IPS DF 19.7 (cell line): ENCODE measurements at places on chromosomes 11 and 22.

GRCh38 chr11:2835296-2835695 is 50.3 kb downstream of the CDKN1C start:
- DNase-seq, result no peak

DNA sequence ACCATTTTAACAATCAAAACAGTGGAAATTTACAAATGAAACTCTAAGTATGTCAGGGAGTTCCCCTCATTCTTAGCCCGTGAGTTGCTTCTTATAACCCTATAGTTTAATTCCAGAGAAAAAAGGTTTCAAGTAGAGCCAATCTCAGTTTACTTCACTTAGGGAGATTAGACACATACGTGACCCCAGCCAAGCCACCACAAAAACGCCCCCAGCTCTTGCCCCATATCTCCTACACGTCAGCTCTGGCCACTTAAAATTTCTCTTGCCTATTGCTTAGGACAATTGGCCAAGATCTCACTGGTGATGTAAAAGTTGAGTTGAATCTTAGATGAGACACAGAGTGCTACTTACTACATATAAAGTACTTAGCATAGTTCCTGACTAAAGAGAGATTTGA is 166.4 kb downstream of the ETS1 start:
- no peak for DNase-seq

DNA sequence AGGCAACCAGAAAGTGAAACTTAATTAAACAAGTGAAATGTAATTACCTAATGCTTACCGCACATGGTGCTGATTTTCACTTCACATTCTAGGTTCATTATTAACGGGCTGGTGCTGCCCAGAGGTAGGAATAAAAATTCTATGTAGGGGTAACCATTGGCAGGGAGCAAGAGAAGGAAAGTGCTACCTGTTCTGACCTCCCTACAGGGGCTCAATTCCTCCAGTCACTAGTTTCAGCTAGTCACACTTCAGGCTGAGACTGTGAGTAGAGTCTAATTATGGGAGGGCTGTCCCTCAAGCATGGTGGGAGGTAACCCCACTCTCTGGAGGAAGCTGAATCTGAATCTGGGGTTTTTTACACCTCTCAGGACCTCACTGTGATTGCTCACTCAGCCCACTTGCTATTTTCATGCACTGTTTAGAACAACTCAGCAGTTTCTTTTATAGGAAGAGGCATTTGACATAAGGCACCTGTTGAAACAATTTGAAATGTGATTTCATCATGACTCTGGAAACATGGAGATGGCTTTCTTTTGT is 75.4 kb downstream of the MAML2 start:
- DNase-seq, result no peak

- DNase-seq, result peak; percentile 15
Observed at GRCh38 chr11:68889948-68890446, 13.6 kb downstream of the MRPL21 start.

GRCh38 chr11:130999992-131000770 is 83.9 kb upstream of the SNX19 start:
- DNase-seq, result no peak

DNA sequence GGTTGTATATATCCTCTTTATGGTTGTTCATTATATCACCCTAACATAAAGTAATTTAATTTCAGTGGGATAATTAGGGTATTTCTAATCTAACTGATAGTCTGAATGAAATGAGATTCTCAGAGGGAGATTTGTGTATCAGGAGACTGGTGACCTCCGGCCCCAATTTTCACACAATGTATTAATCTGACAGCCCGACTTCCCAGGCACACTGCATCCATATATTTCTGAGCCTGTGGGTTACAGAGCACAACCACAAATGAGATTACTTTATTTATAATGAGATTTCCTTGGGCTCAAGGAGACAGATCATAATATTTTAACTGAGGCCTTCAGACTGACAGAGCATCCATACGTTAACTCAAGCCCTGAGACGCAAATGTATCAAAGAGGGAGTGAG is 125.9 kb downstream of the RCN1 start:
- no peak for DNase-seq

DNA sequence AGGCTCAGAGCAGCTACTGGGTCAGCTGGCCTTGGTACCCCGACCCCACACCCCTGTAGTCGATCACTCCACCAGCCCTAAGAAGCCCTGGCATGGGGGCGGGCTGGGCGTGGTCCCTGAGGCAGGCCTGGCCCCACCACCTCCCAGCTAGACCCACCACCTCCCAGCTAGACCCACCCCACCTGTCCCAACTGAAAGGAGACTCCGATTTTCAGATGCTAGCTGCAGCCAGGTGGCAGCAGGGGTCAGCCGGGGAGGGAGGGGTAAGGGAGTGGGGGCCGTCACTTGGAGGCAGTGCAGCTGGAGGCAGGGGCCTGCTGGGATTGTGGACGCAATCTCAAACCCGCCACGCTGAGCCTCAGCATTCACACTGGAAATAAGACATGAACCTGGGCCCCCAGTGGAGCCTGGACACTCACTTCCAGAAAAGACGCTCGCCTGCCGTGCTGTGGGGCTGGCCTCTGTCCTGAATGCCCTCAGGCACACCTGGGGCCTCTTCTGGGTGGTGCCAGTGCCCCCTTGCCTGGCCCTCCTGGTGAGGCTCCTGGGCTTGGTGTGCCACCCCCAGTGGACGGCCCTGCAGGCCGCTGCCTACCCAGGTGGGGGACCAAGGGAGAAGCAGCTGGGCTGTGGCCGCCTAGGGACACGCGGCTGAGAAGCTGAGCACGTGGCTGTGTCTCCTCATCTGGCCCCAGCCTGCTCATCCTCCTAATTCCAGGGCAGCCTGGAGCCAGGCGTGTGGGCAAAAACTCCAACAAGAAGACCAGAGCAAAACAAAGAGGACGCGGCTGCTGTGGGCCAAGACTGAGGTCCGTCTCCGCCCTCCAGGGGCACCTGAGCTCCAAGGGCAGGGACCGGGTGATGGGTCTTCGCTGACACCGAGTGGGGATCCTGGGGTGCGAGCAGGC is 26.7 kb downstream of the OSBPL5 start:
- DNase-seq, result no peak

GRCh38 chr11:120929090-120929489 is 94.8 kb upstream of the TBCEL start:
- DNase-seq, result no peak

DNA sequence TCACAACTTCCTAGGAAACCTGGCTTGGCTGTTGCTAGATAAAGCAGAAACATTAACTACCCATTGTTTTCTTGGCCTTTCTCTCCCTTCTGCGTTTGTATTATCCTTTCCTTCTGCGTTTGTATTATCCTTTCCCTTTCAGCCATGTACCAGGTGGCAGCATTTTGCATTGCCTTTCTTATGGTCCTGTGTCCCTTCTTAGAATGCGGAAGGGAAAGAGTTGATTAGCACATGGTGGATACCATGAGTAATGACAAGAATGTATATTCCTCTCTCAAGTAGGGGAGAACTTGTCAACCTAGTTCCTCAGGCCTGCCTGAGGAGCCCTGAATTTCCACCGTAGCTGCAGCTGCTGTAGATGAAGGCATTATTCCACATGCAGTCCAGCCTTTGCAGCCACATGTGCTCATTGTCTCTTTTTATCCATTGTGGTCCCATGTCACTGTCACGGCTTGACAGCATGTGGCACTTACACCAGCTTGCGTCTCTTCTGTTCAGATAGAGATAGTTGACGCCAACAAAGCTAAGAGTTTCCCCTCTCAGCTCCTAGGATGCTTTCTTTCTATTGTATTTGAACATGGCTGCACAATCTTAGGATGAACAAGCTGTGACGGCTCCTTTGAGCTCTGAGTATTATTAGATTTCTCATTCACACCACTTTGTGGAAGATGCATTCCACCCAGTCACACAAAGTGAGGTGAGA is 44.8 kb downstream of the SLN start:
- DNase-seq, result no peak

GRCh38 chr11:69470301-69470700 is 11.2 kb upstream of the LINC01488 start:
- DNase-seq, result no peak

GRCh38 chr11:86926975-86927374 is 28.2 kb downstream of the FZD4 start:
- no peak for DNase-seq

- no peak for DNase-seq
Observed at GRCh38 chr11:122509091-122509490, 146.4 kb upstream of the UBASH3B start.

GRCh38 chr11:17699147-17700114 is 19.9 kb upstream of the MYOD1 start:
- DNase-seq, result no peak

- DNase-seq, result no peak
Observed at GRCh38 chr11:130548491-130548833, 100.0 kb downstream of the ADAMTS15 start.

DNA sequence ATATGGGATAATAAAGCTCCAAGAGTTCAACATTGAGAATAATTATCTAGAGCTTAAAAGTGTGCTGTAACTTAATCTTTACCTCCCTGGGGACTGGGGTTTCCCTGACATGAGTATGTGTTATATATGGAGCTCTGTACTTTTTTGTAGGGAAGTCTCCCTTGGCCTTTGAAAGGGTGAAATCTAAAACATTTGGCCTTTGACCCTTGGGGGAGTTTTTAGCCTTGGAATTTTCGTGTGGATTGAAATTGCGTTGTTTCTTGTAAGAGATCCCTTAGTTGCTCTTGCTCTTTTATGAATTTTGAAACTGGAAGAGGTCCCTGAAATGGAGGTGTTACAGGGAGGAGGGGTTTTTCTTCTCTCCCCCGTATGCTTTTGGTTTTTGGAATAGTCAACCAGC is 450.0 kb downstream of the NELL1 start:
- DNase-seq, result no peak

- no peak for DNase-seq
Observed at GRCh38 chr11:106233191-106233590, 155.7 kb downstream of the AASDHPPT start.

DNA sequence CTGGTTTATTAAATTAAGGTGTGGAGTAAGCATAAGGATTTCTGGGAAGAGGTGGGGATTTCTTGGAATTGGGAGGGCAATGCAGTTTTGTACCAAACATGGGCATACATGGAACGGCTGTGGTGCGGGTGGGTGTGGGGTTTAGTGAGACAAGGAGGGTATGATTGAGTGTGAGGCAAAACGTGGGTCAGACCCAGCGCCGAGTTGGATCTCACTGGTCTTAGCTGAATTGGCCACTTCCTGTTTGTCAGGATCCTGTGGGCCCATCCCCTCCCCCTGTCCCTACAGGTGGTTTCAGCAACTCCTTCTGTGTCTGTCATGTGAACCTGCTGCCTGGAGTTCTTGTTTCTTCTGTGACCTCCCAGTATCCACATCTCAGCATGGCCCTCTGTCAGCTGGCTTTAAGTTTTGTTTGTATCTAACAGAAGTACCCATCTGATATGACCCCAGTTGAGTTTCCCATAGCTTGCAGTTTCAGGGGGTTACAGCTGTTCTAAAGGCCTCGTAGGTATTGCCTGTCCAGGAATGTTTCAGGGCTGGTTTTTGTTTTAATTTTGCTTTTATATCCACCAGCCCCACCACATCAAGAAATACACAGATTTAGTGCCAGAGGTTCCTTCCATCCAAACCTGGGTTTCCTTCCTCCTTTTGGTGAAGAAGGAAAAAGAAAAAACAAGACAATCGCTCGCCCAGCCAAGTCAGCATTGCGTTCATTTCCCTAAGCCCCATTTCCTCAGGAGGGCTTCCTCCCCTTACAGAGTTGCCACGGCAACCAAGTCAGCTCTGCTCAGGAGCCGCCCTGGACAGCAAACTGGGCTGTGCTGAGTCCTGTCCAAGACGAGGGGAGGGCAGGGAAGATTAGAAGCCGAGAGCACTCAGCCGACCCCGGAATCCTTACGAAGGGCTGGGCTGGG is 6.0 kb downstream of the APOL1 start:
- DNase-seq, result no peak

GRCh38 chr11:122095681-122096262 is 20.2 kb downstream of the BLID start:
- no peak for DNase-seq

GRCh38 chr22:50221410-50222300 is 20.8 kb downstream of the SELENOO start:
- DNase-seq, result no peak

GRCh38 chr11:35304386-35304775 is 115.0 kb downstream of the SLC1A2 start:
- DNase-seq, result no peak

GRCh38 chr11:130122141-130122575 is 37.4 kb upstream of the ST14 start:
- no peak for DNase-seq

DNA sequence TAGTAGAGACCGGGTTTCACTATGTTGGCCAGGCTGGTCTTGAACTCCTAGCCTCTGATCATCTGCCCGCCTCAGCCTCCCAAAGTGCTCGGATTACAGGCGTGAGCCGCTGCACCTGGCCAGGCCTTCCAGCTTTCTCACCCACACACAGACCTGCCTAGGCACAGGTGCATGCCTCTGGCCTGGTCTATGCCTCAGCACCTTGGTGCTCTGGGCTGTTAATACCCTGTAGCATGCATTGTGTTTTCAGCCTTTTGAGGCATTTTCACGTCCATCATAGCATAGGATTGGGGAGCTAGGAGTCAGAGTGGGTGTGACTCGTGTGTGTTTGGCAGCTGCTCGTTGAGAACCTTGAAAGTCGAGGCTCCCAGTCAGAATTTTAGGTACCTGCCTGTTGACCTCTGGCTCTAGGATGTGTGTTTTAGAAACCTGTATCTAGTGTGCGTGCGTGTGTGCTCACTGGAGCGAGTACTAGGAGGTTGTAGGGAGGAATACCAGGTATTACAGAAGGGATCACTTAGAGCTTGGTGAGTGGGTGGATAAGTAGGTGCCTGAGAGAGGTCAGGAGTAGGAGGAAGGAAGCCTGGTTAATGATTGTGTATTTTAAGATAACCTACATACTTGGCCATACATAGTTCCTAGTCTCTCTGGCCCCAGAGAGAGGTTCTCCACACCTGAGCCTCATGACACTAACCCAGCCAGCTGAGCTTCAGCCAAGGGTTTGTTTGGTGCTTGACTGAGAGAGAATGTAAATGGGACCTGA is 20.0 kb downstream of the CRKL start:
- DNase-seq, result no peak

- DNase-seq, result no peak
Observed at GRCh38 chr22:22882033-22882717, 5.4 kb upstream of the IGLL5 start.

GRCh38 chr22:35301372-35301874 is 1.7 kb downstream of the TOM1 start:
- DNase-seq, result no peak

DNA sequence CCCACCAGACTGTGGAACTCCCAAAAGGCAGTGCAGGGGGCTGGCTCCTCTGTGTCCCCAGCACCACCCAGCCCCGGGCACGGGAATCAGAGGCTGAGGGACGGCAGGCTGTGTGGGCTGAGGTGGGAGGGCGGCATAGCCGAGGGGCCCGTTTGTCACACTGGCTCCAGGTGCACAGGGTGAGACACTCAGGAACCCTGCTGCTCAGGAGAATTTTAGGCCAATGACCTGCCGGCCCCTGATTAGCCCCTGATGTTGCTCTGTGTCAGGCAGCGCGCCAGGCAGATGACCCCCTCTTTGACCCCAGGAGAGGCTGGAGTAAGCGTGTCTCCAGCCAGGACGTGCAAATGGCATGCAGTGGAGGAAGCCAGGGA is 52.7 kb downstream of the RTL6 start:
- DNase-seq, result no peak
